ENCODE measurements at places on chromosomes 7 and 10.

GRCh38 chr10:9137368-9137767 lies 1082.9 kb downstream of the GATA3 start:
- DNase-seq: no peak

GRCh38 chr7:79452495-79453265 lies 787 bp downstream of the MAGI2 start:
- no peak for DNase-seq

- DNase-seq: no peak
Measured at GRCh38 chr10:24483701-24484100, 240.0 kb downstream of the ARHGAP21 start.

GRCh38 chr10:10551596-10552301 lies 465.9 kb upstream of the CELF2 start:
- DNase-seq: no peak

DNA sequence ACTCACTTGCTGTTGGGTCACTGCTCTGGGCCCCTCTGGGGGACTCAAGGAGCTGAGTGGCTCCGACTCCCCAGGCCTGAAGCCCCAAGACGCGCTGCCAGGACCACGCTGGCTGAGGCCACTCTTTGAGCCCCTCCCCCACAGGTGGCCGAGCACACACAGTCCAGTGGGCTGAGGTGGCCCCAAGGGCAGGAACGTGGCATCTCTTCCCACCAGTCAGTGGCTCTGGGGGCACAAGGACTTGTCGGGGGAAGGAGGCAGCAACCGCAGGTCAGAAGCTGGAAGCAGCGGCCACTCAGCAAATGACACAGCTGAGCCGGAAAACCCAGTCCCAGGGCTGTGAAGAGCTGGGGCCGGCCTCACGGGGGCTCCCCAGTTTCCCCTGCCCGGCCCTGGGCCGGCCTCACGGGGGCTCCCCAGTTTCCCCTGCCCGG lies 24.1 kb downstream of the GRIFIN start:
- peak; percentile 42 for DNase-seq

DNA sequence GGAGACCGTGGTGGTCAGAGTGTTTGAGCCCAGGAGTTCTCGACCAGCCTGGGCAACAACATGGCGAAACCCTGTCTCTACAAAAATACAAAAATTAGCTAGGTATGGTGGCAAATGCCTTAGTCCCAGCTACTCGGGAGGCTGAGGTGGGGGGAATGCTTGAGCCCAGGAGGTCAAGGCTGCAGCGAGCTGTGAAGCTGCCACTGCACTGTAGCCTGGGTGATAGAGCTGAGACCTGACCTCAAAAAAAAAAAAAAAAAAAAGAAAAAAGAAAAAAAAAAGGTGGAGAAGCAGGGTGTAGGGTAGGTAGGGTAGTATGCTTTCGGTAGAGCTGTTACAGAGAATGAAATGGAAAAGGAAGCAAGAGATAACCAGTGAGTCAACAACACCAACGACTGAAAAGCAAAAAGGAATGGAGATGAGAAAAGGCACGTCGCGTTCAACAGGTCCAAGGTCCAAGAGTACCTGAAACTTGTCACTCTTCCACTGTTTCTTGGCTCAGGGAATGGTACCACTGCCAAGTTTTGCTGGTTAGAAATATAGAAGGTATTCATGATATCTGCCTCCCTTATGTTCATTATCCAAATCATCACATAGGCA lies 4.3 kb upstream of the RSBN1L start:
- no peak for DNase-seq

DNA sequence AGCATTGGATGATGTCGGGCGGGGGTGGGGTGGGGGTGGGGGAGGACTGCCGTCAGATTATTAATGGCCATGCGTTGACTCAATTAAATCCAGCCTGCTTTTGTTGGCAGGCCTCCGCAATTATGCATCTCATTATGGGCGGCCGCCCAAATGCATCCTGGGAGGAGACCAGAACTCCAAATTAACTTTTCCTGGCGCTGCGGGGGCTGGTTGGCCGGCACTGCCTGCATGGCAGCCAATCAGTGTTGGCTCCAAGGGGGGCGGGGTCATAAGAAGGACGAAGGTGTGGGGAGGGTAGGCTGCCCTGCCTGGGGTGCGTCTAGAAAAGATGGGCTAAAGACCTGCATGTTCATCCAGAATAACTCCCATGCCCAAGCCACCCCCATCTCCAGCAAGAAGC lies 83.9 kb upstream of the PAX2 start:
- no peak for DNase-seq

GRCh38 chr10:78295242-78295641 lies 261.6 kb downstream of the RPS24 start:
- DNase-seq: no peak

- peak; percentile 34 for DNase-seq
Measured at GRCh38 chr7:118183428-118183785, 557 bp upstream of the LSM8 start.

DNA sequence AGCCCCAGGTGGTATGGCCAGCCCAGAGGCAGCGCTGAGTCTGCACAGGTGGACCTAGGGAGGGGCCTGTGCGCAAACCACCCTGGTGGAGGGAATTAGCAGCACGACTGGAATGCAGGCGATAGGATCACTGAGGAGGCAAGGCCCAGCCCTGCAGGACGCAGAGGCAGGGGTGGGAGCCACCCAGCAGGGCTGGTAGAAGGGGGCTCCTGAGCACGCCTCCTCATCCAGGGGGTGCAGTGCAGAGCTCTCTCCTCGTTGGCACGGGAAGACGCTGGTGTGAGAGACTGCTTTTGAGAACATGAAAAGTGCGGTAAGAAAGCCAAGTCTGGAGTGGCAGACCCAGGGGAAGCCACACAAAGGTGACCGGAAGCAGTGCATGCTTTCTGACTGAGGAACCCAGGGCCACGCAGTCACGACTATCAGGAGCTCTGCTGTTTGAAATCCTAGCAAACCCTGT lies 6.0 kb downstream of the FXYD4 start:
- DNase-seq: no peak

DNA sequence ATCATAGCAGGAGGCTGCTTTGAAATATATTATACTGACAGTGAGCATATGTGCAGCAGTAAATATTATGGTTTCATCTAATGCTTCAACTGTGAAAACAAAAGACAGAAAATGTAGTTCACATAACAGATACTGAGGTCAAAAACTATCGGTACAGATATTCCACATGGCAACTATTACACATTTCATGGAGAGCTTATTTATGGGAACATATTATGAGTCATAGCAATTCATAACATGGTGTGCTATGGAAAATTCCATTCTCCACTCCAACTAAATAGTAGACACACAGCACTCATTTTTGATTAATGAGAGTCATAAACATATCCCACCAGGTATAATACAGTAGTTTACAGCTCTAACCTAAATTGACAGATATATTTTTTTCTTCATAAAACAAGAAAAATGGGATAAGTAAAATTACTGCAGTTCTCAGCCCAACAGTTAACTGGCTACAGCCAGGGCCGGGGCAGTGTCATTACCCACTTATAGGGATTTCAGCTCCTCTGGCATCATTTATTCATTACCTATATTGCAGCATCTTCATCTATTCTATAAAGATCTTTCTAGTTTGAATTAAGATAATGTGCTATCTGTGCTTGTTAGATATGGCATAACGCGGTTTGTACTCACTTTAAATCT lies 475.6 kb upstream of the KLF6 start:
- no peak for DNase-seq

DNA sequence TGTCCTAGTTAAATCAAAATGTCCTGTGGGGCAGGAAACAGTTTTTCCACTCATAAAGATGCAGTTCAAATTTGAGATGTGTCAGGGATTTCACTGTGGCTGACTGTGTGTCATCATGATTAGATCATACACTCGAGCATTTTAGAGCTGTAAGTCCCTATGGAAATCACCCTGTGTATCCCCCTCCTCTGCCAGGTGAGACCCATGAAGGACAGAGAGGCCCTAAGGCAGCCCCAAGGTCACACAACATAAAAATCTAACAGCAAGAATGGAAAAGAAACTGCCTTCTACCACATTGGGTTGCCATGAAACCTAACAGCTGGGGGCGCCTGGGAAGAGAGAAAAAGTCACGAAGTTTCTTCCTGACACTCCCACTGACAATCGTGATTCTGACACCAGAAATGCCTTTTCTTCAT lies 135.8 kb downstream of the KCNMA1 start:
- no peak for DNase-seq

GRCh38 chr7:128791121-128791971 lies at the start of gene CCDC136:
Gene CCDC136, plus strand, starts transcription at chr7:128791968. Its CDS starts 444 bp downstream, at chr7:128792412.
- DNase-seq: peak; percentile 76

GRCh38 chr10:54909165-54909564 lies 108.1 kb upstream of the PCDH15 start:
- DNase-seq: no peak

DNA sequence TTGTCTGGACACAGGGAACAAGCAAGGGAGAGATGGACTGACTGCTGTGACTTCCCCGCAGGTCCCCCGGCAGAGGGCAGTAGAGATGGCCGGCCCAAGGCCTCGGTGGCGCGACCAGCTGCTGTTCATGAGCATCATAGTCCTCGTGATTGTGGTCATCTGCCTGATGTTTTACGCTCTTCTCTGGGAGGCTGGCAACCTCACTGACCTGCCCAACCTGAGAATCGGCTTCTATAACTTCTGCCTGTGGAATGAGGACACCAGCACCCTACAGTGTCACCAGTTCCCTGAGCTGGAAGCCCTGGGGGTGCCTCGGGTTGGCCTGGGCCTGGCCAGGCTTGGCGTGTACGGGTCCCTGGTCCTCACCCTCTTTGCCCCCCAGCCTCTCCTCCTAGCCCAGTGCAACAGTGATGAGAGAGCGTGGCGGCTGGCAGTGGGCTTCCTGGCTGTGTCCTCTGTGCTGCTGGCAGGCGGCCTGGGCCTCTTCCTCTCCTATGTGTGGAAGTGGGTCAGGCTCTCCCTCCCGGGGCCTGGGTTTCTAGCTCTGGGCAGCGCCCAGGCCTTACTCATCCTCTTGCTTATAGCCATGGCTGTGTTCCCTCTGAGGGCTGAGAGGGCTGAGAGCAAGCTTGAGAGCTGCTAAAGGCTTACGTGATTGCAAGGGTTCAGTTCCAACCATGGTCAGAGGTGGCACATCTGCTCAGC lies 6.0 kb downstream of the CYREN start:
- peak; percentile 15 for DNase-seq

DNA sequence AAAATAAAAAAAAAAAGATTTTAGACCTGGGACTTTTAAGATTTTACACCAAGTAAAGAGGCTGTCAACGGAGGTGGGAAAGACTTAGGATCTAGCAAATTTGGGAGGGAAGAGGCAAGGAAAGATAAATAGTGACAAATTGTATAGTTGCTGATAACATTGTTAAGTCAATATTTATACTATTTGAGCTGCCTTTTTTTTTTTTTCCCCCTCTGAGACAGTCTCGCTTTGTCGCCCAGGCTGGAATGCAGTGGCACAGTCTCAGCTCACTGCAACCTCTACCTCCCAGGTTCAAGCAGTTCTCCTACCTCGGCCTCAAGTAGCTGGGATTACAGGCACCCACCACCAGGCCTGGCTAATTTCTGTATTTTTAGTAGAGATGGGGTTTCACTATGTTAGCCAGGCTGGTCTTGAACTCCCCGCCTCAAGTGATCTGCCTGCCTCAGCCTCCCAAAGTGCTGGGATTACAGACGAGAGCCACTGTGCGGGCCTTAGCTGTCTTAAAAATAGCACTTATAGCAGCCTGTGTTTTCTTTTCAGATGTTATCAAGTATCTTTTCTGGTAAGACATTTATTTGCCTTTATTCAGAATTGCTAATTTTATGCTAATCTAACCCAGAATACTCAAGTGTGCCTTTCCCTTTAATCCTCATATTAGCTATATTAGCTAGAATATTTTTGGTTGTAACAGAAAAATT lies 94.5 kb downstream of the MMRN2 start:
- no peak for DNase-seq

DNA sequence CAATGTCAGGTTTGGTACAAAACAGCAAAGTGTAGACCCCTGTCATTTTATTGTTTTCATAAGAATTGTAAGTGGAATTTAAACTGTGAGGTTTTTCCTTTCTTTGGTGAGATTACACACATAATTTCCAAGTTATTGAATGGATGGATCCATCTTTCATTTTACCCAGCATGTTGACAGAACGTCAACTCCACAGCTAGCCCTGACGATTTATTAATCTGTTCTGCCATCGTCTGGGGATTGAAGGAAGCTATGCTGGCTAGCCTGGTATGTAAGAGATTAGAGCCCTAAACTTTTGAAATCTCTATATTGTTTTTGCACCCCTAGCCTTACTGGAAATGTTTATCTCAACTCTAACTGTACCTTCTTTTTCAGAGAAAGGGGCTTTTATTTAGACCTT lies 8.6 kb downstream of the WNT16 start:
- DNase-seq: no peak

- no peak for DNase-seq
Measured at GRCh38 chr10:113683300-113683699, 3.6 kb downstream of the CASP7 start.

- no peak for DNase-seq
Measured at GRCh38 chr7:105896407-105896911, 20.1 kb upstream of the ATXN7L1 start.

DNA sequence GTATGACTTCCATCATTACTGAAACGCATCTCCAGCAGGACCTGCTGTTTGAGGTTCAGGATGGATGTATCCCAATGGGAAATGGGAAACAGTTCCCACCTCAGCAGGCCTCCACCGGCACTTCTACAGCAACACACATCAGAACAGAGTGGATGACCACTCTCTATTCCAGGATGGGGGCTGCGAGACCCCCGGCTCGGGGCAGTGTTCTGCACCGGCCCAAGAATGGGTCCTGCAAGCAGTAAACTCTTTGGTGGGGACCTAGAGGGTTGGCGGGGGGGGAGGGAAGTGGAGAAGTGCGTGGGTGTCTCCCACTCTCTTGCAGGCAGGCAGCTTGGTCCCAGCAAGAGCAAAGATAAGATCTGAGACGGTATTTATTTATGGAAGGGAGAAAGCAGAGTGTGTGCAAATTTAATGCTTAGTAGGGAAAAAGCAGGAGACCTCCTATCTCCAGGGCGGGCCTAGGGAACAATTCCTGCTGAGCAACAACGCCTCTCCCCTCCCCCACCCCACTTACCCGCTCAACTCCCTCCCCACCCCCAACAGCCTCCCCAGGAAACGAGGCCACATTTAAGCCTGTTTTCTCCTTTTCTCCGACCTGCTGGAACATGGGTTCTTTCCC lies 4.0 kb downstream of the SFMBT2 start:
- DNase-seq: no peak

DNA sequence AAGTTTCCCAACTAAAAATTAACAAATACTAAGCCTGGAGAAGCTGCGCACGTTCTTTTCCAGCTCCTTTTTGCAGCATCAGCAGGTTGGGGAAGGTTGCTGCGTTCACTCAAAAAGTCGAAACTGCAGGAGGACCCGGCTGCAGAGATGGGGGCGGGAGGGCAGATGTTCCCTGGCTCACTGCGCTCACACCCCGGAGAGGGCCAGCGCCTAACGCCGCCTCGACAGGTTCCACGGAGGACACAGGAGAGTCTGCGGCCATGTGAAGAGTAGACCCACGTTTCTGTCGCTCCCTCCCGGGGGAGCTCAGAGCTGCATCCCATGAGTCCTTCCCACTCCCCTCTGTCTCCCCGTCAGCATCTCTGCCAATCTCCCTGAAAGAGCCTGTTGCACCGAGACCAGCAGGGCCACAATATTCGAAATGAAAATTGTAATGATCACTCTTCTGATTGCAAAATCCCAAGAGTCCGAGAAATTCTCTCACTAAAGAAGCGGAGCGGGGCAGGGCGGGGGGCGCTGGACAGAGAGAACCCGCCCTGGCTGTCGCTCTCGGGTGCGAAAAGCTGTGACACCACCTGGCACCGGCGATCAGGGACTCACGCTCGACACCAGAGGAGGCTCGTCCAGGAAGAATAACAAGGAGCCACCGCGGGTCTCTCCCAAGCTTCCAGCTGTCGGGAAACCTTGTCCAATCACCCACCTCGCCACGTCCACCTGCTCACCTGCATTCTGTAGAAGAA lies 131.5 kb upstream of the PFKP start:
- no peak for DNase-seq

All from activated T-cell treated with anti-CD3 and anti-CD28 coated beads, Interleukin-2, amount 50 U/mL, for 48 hours (primary cell).